Skin of body (tissue), 3 donors: ENCODE measurements at places on chromosomes 1 and 21. TPM values are rescaled to one million over a fixed set of nuclear protein-coding genes. Genes with fewer than 3 reads are reported as not detected.
A peak's percentile ranks its signal among the peaks of the same experiment; 100 is the strongest.

- no peak for DNase-seq
Measured at GRCh38 chr1:184590163-184590750, 164.4 kb downstream of the EDEM3 start.

- no peak for DNase-seq
Measured at GRCh38 chr1:27238032-27238431, 3.6 kb downstream of the WDTC1 start.

GRCh38 chr1:67897270-67897949 is 64.1 kb upstream of the GNG12 start:
- DNase-seq = no peak

DNA sequence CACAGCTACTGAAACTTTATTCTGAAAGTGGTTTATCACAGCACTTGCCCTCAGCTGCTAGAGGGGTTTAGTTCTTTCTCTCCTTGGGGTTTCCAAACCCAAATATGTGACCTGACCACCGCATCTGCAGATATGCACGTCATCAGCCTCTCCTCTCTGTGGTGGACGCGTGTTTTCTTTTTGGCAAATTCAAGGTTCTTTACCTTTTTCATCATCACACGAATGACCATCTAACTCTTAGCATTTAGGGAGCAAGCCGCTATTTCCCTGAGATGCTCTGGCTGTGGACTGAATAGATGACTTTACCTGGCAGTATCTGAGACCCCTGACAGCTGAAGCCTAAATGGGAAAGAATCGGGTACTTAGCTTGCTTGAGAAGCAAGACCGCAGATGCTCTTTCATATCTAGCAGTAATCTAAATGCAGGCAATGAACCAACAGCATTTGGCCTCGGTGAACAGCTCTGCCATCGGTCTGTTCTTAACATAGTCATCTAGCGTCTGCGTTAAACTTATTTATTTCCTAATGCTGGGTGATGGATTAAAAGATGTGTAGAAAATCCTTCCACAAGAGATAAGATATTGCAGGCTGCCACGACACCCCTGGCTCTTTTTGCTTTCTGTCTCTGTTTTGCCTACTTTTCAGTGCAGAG is 463.4 kb downstream of the CAMTA1 start:
- DNase-seq = no peak

DNA sequence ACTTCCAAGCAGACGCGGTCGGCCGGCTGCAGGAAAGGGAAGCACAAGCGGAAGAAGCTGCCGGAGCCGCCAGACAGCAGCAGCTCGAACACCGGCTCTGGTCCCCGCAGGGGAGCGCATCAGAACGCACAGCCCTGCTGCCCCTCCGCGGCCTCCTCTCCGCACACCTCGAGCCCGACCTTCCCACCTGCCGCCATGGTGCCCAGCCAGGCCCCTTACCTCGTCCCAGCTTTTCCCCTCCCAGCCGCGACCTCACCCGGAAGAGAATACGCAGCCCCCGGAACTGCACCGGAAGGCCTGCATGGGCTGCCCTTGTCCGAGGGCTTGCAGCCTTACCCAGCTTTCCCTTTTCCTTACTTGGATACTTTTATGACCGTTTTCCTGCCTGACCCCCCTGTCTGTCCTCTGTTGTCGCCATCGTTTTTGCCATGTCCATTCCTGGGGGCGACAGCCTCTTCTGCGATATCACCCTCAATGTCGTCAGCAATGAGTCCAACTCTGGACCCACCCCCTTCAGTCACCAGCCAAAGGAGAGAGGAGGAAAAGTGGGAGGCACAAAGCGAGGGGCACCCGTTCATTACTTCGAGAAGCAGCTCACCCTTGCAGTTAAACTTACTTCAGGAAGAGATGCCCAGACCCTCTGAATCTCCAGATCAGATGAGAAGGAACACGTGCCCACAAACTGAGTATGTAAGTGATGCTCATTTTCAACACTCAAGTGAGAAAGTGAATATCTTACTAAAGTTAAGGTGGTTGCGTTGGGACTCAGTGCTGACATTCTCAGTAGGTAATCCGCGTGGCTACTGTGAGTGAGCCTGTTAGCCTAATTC is 25.5 kb downstream of the UTS2 start:
- DNase-seq = no peak

- DNase-seq = no peak
Measured at GRCh38 chr1:30822966-30823581, 65.5 kb upstream of the LAPTM5 start.

DNA sequence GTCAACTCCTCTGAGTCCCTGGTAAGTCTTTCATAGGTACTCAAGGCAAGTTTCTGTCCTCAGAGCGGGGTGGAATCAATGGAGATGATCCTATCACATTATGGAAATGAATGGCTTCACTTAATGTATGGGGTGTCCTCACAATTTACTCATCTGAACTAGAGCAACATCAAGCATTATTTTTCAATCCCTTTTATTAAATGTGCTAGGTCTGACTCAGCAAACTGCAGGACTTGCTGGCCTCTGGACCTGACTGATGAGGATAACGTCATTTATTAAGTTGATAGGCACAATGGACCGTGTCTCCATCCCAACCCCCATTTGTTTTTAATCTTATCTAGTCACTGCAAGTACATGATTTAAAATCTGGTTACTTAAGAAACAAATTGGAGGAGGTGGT is 259.2 kb downstream of the NUF2 start:
- no peak for DNase-seq

GRCh38 chr1:71561729-71562128 is 480.9 kb upstream of the ZRANB2 start:
- no peak for DNase-seq

- DNase-seq = no peak
Measured at GRCh38 chr1:2639203-2639602, 6.4 kb upstream of the MMEL1 start.

- no peak for DNase-seq
Measured at GRCh38 chr1:70196333-70196732, 9.0 kb downstream of the LRRC40 start.

DNA sequence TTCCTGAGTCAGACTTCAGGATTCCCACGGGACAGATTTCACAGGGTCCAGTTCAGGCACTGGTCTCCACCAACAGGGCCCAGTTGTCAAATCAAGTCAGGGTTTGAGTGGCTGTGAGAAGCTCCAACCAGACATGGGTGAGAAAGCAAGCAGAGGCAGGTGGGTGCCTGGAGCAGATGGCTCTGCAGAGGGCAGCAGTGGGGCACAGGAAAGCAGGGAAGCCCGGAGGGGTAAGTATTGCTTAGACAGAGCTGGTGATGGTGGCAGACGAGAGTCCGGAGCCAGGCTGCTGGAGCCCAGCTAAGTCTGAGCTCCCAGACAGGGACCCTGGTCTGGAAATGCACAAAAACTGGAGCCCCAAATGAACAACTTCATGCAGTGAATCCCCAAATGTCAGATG is 40.4 kb downstream of the RIMS3 start:
- DNase-seq = no peak

GRCh38 chr1:218317061-218317460 is 28.1 kb upstream of the TGFB2 start:
- no peak for DNase-seq

DNA sequence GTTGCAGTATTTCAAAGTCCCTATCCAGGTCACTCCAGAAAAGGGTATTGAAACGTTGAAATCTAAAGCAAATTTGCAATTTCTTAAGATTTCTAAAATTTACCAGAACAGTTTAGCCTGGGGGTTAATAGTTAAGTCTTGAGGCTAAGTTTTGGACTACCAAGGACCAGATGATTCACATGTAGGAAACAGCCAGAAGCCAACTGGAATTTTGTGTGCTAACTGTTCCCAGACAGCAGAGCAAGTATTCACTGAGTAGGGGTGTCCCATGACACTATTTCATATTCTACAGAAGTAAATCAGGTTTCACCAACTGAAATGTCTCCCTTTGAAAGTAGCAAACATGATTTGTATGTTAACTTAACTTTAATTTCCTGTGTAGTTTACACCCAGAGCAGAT is 11.5 kb upstream of the C1orf105 start:
- peak; percentile 33 for DNase-seq

DNA sequence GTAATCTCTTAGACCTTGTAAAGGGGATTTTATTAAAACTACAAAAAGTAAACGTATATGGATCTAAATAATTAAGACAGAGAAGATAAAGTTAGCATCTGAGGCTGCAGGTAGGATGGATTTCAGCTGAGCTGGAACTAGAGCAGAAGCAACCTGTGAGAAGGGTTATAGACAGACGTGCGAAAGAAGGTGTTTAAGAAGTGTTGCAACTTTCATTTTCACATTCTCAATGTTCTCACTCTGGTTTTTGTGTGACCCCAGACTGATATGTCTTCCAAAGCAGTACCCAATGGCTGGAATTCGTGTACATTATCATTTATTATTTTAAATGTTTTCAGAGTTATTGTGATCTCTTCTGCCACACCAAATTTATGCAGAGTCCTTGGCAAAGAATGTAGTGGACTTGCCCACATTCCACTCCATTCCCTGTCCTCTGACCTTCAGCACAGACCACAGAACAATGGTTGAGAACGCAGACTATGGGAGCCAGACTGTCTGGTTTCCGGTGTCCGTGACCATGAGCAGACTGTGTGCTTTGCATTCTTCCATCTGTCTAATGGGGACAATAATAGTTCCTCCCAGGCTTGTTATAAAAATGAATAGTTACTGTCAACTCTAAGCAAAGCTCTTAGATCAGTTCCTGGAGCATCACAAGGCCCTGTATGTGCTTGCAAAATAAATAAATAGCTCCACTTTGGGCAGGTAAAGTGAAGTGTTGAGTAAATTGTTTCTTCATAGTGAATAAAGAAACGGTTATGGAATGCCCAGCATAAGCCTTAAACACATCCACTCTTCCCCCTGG is 140.6 kb upstream of the SAMSN1 start:
- no peak for DNase-seq

- DNase-seq = no peak
Measured at GRCh38 chr1:236288620-236288976, 6.8 kb upstream of the ERO1B start.

DNA sequence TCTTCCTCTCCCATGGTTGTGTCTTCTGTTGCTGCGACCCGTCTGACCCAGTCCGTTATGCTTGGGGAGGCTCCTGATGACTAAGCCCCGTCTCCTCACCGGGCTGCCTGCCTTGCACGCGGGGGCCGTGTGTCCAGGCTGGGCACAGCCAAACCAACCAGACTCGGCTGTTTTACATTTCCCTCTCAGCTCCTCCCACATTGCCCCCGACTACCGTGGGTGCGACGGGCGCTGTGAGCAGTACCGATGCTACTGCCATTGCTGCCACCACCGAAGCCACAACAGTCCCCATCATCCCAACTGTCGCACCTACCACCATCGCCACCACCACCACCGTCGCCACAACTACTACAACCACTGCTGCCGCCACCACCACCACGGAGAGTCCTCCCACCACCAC is 46.0 kb upstream of the CNTN2 start:
- DNase-seq = no peak

- DNase-seq = no peak
Measured at GRCh38 chr1:223755992-223756775, 43.8 kb downstream of the CAPN2 start.

- no peak for DNase-seq
Measured at GRCh38 chr21:35244514-35244913, 195.4 kb upstream of the RUNX1 start.

The IL20 gene
- total RNA-seq = 0.59 TPM

The PPP2R5A gene
- 38.3 TPM for total RNA-seq

The EPB41 gene
- 56.9 TPM for total RNA-seq

The OR2M3 gene
- not detected for total RNA-seq

The FCN3 gene
- total RNA-seq = not detected
